Stimulated activated CD8-positive, alpha-beta memory T cell treated with anti-CD3 and anti-CD28 coated beads, Interleukin-2, amount 100 ng/mL, for 48 hours (primary cell): ENCODE measurements at places on chromosomes 2 and 18.
A peak's percentile ranks its signal among the peaks of the same experiment; 100 is the strongest.

GRCh38 chr2:77232909-77233425, 289.2 kb downstream of the LRRTM4 start:
- DNase-seq = no peak

DNA sequence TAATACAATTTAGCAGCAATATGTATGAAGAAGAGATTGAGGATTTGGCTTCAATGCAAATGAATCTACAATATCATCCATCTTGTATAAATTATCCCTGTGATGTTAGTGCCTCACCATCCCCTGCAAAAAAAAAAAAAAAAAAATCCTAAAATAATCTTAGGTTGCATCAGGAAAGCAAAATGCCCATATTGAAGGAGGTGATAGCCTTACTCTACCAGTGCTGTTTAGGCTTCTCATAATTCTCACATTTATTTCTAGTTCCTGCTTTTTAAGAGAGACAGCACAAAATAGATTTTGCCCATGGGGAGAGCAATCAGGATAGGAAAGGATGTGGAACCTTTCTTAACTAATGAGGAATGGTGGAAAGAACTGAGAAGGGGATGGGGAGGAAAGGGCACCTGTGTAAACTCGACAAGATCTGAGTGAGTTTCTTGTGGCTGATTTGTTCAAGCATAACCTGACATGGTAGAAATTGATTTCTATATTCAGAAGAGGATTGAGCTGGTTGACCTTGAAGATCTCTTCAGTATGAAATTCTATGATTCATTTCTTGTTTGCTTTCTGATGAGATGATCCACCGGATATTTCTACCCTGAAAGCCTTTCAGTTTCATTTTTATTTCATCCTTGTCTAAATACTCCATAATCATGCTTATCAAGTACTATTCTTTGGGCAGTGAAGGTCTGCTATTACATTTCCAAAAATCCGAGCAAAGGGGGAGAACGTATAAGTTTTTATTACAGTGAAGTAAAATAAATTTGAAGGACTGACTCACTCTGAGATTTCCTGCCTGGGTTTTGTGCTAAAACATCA, 391.2 kb downstream of the PTPRM start:
- DNase-seq = no peak

- no peak for DNase-seq
Measured at GRCh38 chr2:224772494-224772893, 56.3 kb upstream of the CCDC195 start.

GRCh38 chr2:10039658-10040410, 3.5 kb upstream of the KLF11 start:
- DNase-seq = no peak

- DNase-seq = no peak
Measured at GRCh38 chr18:46320297-46320696, 216.1 kb downstream of the HAUS1 start.

- DNase-seq = peak; percentile 17
Measured at GRCh38 chr18:24054130-24054529, 39.6 kb downstream of the TTC39C start.

- DNase-seq = no peak
Measured at GRCh38 chr2:181252262-181253148, 204.7 kb upstream of the ITGA4 start.
